Activated T-helper 1 cell treated with anti-CD3 and anti-CD28 coated beads, Interleukin-2, amount 50 U/mL, for 16 hours (primary cell): ENCODE measurements at places on chromosomes 5 and 9.

DNA sequence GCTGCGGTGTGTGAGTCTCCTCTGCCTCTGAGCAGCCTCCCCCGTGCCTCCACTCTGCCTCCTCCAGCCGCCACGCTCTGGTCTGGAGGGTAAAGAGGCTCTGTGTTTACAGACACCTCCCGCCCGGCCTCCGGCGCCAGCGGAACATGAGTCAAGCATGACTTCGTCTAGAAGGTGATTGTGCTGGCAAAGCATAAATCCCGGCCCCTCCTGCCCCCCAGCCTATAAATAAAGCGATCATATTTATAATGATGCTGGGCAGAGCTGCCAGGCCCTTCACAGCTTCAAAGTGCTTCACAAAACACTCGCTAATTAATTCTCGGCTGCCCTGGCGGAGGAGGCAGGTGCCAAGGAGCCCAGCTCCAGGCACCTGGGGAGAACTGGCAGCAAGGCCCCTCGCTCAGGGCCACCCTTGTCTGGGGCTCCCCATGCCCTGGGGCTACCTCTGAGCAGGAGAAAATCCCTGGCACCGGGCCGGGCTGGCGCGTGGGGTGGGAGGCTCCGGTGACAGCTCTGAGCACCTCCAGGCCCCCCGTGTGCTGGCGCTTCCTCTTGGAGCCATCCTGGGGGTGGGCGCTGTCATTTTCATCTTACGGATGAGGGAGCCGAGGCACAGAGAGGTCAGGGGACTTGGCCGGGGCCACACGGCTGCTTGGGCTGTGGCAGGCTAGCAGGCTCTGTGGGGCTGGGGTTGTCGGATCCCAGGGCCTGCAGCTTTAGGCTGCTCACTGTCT lies 87.8 kb downstream of the RXRA start:
- DNase-seq = no peak

DNA sequence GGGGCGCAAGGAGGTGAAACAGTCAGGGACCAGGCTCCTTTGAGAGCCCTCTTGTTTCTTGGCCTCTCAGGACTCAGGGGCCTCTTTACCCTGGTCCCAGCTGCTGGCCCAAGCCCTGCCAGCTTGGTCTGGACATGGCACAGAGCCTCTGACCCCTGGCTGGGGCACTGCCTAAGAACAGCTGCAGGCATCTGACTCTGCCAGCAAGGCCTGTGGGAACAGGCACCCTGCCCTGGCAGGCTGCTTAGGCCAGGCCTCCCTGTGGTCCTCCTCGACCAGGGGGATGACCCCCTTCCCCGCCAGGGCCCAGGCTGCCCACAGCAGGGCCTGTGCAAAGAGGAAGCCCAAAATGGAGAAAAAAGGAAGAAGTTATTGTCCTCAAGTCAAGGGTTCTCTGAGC lies 25.5 kb downstream of the OLFML2A start:
- DNase-seq = no peak

DNA sequence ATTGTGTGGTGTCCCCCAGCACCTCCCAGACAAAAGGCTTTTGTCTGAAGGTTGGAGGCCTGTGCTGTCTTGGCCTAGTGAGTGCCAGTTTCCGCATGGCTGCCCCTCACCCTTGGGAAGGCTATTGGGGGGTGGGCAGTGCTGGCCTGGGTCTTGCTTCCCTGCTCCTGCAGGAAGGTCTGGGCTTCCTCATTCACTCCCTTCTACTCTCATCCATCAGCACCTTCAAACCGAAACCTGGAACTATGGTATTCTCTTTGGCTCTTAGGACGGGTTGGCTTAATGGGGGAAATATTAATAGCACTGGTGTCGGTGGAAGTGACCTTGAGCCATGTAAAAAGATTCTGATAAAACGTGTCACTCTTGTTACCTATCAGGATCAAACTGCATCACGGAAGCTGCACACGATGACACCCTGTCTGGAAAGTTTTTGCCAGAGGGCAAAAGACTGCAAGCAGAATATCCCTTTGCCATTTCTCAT lies 34.0 kb upstream of the GLRX start:
- DNase-seq = no peak

- no peak for DNase-seq
These were observed 14.0 kb upstream of the EGFL7 start for GRCh38 chr9:136648751-136649150.

GRCh38 chr9:9746826-9747225 lies 866.0 kb downstream of the PTPRD start:
- no peak for DNase-seq

DNA sequence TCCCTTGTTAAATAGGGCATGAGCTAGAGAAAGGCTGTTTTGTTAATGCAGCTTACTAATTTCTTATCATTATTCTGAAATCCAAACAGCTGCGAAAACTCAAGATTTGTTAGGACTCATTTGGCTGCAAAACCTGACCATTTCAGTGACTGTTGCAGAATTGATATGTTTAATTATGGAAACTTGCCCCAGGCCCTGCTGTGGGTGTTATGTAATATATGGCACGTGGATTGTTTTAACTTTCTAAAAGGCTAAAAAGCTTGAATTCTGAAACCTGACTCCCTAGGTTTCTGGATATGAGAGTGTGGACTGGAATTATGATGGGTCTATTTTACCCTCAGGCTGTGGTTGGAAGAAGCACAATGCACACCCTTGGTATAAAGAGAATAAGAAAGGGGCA lies 4.4 kb downstream of the IL9 start:
- no peak for DNase-seq

DNA sequence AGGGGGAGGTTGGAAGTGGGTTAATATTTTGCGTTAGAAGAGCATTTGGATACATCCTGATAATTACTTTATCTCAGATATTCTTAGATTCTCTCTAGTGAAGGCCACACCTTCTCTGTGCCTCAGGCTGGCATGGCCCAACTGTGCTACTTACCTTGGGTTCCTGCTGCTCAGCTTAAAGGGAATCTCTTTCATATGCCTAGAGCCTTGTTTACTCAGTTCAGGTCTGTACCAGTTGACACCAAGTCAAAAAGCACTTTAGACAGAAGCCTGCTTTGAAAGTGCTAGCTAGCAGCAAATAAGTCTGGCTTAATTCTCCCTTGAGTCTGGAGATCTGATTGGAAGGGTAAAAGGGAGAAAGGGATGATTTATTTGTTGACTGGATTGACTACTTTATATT lies 74.8 kb downstream of the GHR start:
- no peak for DNase-seq

GRCh38 chr9:13648676-13649075 lies 369.2 kb upstream of the MPDZ start:
- no peak for DNase-seq

DNA sequence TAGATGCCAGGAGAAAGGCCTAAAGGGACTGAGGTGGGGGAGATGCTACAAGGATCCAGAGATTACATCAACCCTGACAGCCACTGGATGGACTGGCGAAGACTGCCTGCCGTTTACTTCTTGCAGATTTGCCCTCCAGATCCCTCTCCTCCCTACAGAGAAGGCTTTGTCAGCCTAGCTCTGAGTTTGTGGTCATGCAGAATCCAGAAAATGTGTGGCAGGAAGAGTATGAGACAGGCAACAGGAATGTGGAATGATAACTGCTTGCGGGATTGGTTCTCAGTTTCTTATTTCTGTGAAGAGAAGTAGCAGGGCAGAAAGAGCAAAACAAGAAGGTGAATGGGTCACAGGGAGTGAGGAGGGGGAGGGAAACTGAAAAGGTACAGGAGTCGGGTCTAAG lies 129.6 kb downstream of the TLE1 start:
- no peak for DNase-seq

DNA sequence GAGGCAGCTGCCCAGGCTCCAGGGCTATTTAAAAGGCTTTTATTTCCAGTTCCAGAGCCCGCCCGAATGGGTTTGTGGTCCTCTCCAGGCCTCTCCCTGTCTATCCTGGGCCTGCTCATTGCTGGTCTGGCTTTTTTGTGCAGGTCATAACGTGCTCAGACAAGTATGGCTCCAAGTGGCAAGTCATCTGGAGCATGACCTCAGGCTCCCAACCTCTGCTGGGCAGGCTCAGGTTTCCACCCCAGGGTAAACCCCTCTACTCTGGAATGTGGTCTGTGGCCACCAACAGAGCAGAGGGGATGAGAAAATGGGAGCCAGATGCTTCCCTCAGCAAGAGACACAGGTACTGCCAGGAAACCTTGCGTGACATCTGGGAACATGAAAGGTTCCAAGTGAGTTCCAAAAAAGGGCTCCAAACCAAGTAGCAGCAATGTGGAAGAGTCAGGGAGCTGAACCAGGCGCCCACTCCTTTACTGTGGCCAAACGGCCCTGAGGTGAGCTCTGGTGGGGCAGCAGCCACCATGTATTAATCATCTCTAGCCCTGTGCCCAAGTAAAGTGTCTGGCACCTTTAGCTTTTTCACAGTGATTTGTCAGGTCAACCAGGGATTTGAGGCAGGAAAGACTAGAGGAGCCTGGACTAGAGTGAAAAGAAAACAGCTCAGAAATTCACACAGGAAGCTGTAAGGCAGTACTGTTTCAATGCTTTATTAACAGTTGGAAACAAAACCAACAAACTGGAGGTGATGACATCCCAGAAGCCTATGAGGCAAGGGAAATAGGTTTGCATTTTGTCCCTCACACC lies 25.7 kb downstream of the PCDHGC5 start:
- DNase-seq = no peak

DNA sequence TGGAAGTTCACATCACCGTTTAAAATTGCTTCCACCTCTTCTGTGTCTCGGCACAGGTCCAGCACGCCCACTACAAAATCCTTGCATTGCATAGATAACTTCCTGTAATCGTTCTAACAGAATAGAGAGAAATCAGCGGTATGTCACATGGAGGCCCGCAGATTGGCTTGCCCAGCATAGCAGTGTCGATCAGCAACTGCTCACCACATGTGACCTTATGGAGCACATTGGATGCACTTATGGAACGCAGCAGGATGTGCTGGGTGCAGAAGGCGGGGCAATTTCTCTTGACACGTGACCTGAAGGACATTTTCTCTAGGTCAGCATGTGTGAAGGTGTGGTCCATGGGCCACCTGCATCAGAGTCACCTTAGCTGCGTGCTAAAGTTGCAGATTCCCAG lies 49.7 kb downstream of the TRPC7 start:
- DNase-seq = no peak

DNA sequence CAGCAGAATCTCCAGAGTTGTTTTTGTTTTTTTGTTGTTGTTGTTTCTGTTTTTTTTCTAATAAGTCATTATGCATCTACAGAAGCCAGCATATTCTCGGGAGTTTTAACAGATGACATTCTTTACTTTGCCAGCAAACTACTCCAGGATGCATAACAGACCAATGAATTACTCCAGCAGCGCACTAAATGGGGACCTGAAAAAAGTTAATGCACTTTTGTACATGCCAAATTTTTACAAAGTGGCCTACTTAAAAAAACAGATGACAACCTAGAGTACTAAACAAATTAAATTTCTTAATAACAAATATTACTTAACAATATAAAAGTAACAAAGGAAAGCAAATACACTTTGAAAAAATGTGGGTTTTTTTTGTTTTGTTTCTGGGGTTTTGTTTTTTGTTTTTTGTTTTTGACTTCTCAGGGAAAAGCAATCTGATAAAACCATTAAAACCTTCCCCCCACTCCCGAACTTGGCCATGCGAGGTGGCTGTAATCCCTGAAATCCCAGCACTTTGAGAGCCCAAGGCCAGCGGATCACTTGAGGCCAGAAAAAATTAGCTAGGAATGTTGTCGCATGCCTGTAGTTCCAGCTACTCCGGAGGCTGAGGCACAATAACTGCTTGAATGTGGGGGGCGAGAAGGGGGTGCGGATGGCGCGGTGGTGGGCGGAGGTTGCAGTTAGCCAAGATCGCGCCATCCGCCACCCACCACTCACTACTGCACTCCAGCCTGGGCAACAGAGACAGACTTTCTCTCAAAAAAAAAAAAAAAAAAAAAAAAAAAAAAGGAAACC lies 352.4 kb downstream of the CETN3 start:
- DNase-seq = no peak

DNA sequence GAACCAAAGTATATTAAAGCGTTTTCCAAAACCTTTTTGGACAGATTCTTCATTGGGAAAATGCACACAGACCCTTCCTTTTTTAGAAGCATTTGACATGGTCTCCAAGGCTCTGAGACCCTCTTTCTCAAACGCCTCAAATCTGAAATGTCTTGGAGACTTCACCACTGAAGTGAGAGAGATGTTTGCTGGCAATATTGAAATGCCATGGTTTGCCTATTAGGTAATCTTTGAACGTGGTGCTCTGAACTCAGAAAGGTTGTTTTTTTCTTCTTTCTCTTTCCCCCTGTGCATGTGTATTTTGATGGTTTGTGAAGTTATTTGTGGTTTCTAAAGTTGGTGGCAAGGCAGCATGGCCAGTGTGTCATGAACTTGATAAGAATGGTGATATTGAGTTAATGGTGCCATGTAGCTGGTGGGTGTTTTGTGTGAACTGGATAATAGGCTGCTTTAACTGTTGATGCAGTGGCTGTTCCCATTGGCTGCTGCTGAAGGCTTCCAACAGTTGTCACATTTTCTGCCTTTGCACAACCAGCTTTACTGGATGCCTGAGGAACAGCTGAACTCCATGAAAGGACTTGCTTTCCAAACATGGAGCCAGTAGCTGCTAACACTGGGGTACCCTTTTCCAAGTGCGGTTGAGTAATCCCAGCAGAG lies 1.7 kb downstream of the PALM2AKAP2 start:
- DNase-seq = no peak

GRCh38 chr5:178965465-178966055 lies 24.6 kb downstream of the ZNF454 start:
- DNase-seq = no peak

- no peak for DNase-seq
These were observed 324.4 kb downstream of the PDE4D start for GRCh38 chr5:59569158-59569557.

DNA sequence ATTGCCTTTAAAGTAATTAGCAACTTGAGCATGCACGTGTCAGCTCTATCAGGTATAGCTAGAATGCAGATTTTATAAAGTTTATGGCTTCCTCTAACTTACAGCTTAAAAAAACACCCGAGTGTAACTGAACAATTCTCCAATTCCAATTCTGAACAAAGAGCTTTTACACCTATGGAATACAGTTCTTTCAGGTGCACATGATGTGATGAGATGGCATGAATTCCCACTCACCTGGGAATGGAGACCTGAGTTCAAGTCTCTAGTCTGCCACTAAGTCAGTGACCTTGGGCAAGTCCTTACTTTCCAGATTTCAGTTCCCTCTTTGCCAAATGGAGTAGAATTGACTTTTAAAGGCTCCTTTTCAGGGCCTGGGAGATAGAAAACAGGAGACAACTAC lies 1.8 kb downstream of the ZFAND5 start:
- no peak for DNase-seq

DNA sequence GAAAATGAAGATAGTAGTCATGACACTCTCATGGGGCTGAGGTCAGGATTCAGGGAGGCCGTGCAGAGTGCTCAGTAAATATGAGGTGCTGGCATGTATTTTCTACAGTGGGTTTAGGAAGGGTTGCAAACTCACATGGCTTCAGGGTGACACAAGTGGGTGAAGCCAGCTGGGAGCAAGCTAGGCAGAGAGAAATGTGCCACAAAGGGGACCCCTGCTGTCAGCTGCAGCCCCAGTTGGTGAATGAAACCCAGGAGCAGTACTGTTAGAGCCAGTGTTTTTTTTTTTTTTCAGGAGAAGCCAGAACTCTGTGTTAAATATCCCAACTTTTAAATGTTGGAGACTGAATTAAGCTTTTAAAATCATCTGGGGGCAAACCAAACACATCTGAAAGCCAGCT lies 75.3 kb downstream of the INSYN2B start:
- DNase-seq = no peak

- no peak for DNase-seq
These were observed 932.5 kb upstream of the WWC1 start for GRCh38 chr5:167358868-167359492.
